Fibroblast of lung (primary cell): ENCODE measurements at places on chromosomes 4 and X. TPM values are rescaled to one million over a fixed set of nuclear protein-coding genes. Genes with fewer than 3 reads are reported as not detected.

Gene AKAP4
- not detected in 2 replicates for total RNA-seq

Gene ZMAT1
- total RNA-seq, result 0.51 and 1.8 TPM in 2 replicates

Gene TEX11
- under 0.01 TPM in 1 of 2 replicates, not detected in the other for total RNA-seq

Gene TAF9B
- total RNA-seq, result 21.1 and 29.1 TPM in 2 replicates

DNA sequence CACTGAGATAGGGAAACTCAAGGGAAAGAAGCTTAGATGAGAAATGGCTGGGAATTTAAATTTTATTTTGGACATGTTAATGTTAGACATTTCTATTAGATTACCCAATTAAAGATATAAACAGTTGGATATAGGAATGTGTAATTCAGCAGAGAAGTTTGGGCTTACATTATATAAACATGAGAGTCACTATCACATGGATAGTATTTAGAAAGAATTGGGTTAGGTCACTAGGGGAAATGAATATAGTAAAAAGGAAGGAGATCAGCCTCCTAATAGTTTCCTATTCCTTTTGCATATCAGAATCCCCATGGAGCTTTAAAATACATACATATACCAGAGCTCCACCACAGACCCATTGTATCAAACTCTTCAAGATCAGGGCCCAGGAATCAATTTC lies 19.6 kb upstream of the CXCL5 start:
- H3K27ac ChIP-seq, result no peak overlapping the region
- no peak for DNase-seq
- no peaks in the 10 kb centered on the region for H3K27me3 ChIP-seq
- H3K4me3 ChIP-seq, result no peak overlapping the region
- H3K36me3 ChIP-seq, result no peaks in the 10 kb centered on the region
- H3K4me1 ChIP-seq, result no peaks in the 10 kb centered on the region

- no peak overlapping the region for H3K4me3 ChIP-seq
- no peaks in the 10 kb centered on the region for H3K36me3 ChIP-seq
- no peak overlapping the region for H3K27ac ChIP-seq
- DNase-seq, result no peak
- no peaks in the 10 kb centered on the region for H3K27me3 ChIP-seq
These were observed 11.9 kb downstream of the BMX start for GRCh38 chrX:15512401-15512965.

DNA sequence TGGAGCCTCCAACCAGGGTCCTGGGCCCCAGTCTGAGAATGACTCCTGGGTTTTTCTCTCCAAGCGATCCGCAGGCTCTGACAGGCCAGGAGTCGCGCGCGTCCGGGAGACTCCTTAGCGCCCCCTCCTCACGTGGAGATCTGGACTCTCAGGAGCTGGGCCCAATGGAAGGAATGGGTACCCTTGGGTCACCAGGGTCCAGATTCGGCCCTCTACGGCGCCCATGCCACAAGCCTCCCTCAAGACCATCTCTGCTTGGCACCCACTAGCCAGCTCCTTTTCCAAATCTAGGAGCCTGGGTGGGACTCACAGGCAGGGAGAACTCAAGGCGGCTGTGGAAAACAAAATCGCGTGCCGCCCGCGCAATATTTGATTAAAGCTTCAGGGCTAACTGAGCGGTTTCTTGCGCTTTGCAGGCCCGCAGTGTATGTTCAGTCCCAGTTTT lies 7.1 kb downstream of the HAND2 start:
- H3K36me3 ChIP-seq, result no peaks in the 10 kb centered on the region
- peaks cover 69% of the 10 kb centered on the region for H3K27me3 ChIP-seq
- H3K4me3 ChIP-seq, result no peak overlapping the region
- peak overlapping the region; percentile 36 for H3K27ac ChIP-seq
- no peak for DNase-seq

GRCh38 chr4:187027272-187027671 lies 303.6 kb upstream of the FAT1 start:
- H3K27me3 ChIP-seq, result no peaks in the 10 kb centered on the region
- no peaks in the 10 kb centered on the region for H3K4me1 ChIP-seq
- no peaks in the 10 kb centered on the region for H3K36me3 ChIP-seq
- no peak overlapping the region for H3K27ac ChIP-seq

GRCh38 chr4:15776871-15777648 lies 1.1 kb upstream of the CD38 start:
- H3K27ac ChIP-seq, result no peak overlapping the region
- H3K4me1 ChIP-seq, result no peaks in the 10 kb centered on the region
- H3K36me3 ChIP-seq, result no peaks in the 10 kb centered on the region
- peaks cover 27% of the 10 kb centered on the region for H3K27me3 ChIP-seq

Gene RNF212
- total RNA-seq, result 0.66 and 2.6 TPM in 2 replicates

Gene COL25A1
- under 0.01 TPM in 2 replicates for total RNA-seq

Gene CT47B1
- not detected in 2 replicates for total RNA-seq

DNA sequence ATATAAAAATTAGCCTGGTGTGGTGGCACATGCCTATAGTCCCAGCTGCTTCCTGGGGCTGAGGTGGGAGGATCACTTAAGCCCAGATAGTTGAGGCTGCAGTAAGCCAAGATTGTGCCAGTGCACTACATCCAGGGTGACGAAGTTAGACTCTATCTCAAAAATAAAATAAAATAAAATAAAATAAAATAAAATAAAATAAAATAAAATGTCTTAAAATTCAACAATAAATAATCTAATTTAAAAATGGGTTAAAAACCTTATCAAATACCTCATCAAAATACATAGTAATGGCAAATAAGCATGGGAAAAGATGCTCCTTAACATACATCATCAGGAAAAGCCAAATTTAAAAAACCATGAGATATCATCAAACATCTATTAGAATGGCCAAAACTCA lies 760.2 kb upstream of the AGA start:
- DNase-seq, result no peak
- H3K27me3 ChIP-seq, result no peaks in the 10 kb centered on the region
- no peak overlapping the region for H3K27ac ChIP-seq
- H3K4me1 ChIP-seq, result no peaks in the 10 kb centered on the region

DNA sequence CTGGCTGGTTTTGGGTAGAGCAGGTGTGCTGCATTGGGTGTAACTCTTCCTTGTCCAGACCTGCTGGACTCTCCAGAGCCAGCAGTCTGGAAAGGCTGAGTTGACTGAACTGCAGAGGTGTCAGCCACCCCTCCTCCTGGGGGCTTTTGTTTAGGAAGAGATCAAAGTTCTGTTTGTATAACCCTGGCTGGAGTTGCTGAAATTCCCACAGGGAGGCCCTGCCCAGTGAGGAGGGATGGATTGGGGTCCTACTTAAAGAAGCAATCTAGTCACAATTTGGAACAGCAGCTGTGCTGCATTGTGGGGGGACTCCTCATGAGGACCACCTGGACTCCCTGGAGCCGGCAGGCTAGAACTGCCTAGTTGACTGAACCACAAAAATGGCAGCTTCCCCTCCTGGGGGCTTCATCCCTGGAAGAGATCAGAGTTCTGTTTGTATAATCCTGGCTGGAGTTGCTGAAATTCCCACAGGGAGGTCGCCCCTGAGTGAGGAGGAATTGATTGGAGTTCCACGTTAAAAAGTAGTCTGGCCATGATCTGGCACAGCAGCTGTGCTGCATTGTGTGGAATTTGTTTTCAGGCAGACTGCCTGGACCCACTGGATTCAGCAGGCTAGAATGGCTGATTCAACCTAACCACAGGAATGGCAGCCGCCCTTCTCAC lies 264.9 kb upstream of the ZC4H2 start:
- no peak overlapping the region for H3K4me3 ChIP-seq
- no peaks in the 10 kb centered on the region for H3K27me3 ChIP-seq
- no peaks in the 10 kb centered on the region for H3K36me3 ChIP-seq
- no peak for DNase-seq
- H3K27ac ChIP-seq, result no peak overlapping the region

DNA sequence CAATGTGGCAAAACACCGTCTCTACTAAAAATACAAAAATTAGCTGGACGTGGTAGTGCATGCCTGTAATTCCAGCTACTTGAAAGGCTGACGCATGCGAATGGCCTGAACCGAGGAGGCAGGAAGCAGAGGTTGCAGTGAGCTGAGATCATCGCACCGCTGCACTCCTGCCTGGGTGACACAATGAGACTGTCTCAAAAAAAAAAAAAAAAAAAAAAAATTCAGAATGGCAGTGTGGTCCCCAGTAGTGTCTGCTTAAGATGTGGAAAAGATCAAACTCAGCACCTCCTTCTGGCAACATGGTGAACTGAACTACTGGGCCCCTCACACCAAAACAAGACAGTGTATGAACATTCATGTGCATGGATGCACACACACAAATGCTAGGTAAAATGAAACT lies 32.2 kb downstream of the SMS start:
- H3K27me3 ChIP-seq, result no peaks in the 10 kb centered on the region
- H3K36me3 ChIP-seq, result peaks cover 3% of the 10 kb centered on the region
- no peak overlapping the region for H3K4me3 ChIP-seq
- peak overlapping the region; percentile 10 for H3K27ac ChIP-seq

Gene FGFBP1
- not detected in 2 replicates for total RNA-seq

Gene GAGE13
- total RNA-seq, result not detected in 2 replicates

DNA sequence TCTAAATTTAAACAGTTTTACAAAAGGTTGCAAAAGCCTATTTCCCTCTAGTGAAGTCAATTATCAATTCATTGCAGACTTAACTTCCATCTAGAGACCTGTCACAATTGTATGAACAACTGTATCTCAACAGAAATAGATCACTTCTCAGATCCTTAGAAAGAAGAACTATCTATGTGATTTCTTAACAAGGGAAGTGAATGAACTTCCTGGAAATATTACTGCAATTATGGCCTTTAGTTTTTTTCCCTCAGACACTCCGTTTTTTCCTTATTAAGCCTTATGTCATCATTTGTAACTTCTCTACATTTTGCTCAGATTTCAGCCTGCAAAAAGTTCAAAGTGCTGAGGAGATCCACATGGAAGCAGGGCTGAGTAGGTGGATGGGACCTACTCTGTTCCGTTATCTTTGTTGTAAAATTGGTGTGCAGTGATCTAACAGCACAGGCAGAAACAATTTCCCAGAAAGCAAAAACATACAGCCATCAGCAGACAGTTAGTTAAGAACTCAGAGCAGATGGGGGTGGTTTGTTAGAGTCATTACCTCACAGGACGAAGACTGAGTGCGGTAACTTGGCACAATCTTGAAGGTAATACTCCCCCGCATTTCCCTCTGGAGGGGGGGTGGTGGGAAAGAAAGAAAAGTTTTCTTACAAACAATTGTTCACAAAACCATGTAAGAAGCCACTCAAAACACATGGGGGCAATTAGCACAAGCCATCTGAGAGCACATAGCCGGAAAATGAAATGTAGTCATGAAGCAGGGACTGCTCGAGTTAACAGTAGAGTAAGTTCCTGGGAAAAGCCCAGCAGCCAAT lies 112.3 kb downstream of the NYX start:
- peak overlapping the region; percentile 68 for H3K27ac ChIP-seq
- peak; percentile 91 for DNase-seq
- H3K27me3 ChIP-seq, result no peaks in the 10 kb centered on the region
- peaks cover 4% of the 10 kb centered on the region for H3K4me1 ChIP-seq
- no peaks in the 10 kb centered on the region for H3K36me3 ChIP-seq

DNA sequence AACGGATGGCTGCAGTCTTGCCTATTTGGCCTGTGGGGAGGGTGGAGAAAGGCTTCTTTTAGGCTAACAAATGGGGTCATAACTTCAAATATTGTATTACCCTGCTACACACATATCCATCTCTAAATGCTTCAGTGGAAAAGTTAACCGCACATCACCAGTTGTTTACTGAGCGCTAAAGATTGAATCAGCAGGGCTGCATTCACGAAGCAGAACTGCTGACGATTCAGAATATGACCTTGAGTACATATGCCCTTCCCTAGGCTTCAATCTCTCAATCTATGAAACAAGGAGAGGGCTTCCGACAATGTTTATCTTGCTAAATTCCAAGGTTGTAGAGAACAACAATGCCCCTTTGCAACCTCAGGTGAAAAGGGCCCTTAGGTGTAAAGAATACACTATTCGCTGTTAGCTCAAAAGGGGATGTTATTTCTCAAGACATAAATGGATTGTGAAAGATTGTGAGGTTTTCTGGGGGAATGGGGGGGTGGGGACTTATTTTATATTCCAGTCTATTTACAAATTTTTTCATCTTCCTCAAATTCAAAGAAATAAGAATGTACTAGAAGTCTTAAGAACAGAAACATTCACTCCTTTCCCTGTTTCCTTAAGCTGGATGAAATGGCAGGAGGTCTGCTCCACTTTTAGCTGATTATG lies 2.6 kb upstream of the ATP6AP2 start:
- no peak overlapping the region for H3K27ac ChIP-seq
- no peaks in the 10 kb centered on the region for H3K4me1 ChIP-seq
- H3K4me3 ChIP-seq, result no peak overlapping the region
- DNase-seq, result no peak

Gene SYTL4
- 4.6 and 8.8 TPM in 2 replicates for total RNA-seq

GRCh38 chr4:146183209-146183608 lies 7.7 kb downstream of the LSM6 start:
- no peaks in the 10 kb centered on the region for H3K27me3 ChIP-seq
- H3K4me1 ChIP-seq, result no peaks in the 10 kb centered on the region
- H3K36me3 ChIP-seq, result no peaks in the 10 kb centered on the region
- no peak overlapping the region for H3K4me3 ChIP-seq
- no peak for DNase-seq
- H3K27ac ChIP-seq, result no peak overlapping the region

- peaks cover 10% of the 10 kb centered on the region for H3K27me3 ChIP-seq
- H3K27ac ChIP-seq, result no peak overlapping the region
- no peak for DNase-seq
- no peak overlapping the region for H3K4me3 ChIP-seq
- H3K36me3 ChIP-seq, result no peaks in the 10 kb centered on the region
- no peaks in the 10 kb centered on the region for H3K4me1 ChIP-seq
These were observed 5.3 kb upstream of the FHIP1A start for GRCh38 chr4:151403656-151404055.

Gene ATP1B4
- not detected in 2 replicates for total RNA-seq

Gene GPR143
- total RNA-seq, result under 0.01 TPM in 1 of 2 replicates, not detected in the other

GRCh38 chr4:26715636-26716242 lies 131.9 kb downstream of the TBC1D19 start:
- H3K4me3 ChIP-seq, result no peak overlapping the region
- H3K27me3 ChIP-seq, result no peaks in the 10 kb centered on the region
- no peaks in the 10 kb centered on the region for H3K36me3 ChIP-seq
- no peaks in the 10 kb centered on the region for H3K4me1 ChIP-seq
- no peak for DNase-seq

GRCh38 chr4:101678180-101678579 lies 112.3 kb upstream of the BANK1 start:
- no peaks in the 10 kb centered on the region for H3K27me3 ChIP-seq
- DNase-seq, result peak; percentile 17
- H3K27ac ChIP-seq, result no peak overlapping the region
- H3K4me3 ChIP-seq, result no peak overlapping the region
- H3K36me3 ChIP-seq, result no peaks in the 10 kb centered on the region
- no peaks in the 10 kb centered on the region for H3K4me1 ChIP-seq

DNA sequence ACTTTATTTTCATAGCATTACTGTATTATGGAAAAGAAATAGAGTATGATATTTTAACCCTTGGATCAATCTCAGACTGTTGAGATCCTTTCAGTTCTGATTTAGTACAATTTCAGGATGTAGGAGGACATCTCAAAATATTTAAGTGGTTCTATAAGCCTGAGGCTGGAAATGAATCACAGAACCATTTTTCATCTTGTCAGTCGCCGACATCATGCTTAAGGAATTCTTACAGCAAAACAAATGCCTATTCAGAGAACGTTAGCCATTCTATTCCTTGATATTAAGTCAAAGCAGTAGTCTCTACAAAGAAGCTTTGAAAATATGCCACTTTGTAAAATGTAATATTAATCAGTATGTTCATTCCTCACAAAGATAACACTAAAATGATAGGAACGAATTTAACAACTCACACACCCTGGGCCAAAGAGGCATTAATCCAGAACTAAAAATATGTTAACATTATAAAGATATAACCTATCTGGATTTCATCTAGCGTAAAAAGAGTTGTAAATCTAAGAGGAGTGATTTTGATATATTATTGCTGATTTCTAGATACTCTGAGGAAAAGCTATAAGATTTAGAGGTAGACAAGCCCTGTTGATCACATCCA lies 152.0 kb downstream of the GASK1B start:
- DNase-seq, result peak; percentile 93
- H3K27me3 ChIP-seq, result no peaks in the 10 kb centered on the region
- H3K4me1 ChIP-seq, result peaks cover 2% of the 10 kb centered on the region
- no peak overlapping the region for H3K4me3 ChIP-seq

Gene SHROOM4
- 0.50 and 0.51 TPM in 2 replicates for total RNA-seq
